Uterus (tissue), 4 donors: ENCODE measurements at places on chromosomes 11 and 22. TPM values are rescaled to one million over a fixed set of nuclear protein-coding genes. Genes with fewer than 3 reads are reported as not detected.

The SMC1B gene
- not detected for total RNA-seq

The UBQLNL gene
- total RNA-seq: 2.6 TPM

The ANO9 gene
- 0.59 TPM for total RNA-seq

The PATE2 gene
- not detected for total RNA-seq

The EIF3L gene
- 396 TPM for total RNA-seq

- peak overlapping the region; percentile 34 for H3K4me3 ChIP-seq
- DNase-seq: no peak
- H3K36me3 ChIP-seq: no peaks in the 10 kb centered on the region
- no peaks in the 10 kb centered on the region for H3K4me1 ChIP-seq
- H3K27ac ChIP-seq: no peak overlapping the region
Measured at GRCh38 chr11:63491636-63492372, 837 bp upstream of the PLAAT5 start.

DNA sequence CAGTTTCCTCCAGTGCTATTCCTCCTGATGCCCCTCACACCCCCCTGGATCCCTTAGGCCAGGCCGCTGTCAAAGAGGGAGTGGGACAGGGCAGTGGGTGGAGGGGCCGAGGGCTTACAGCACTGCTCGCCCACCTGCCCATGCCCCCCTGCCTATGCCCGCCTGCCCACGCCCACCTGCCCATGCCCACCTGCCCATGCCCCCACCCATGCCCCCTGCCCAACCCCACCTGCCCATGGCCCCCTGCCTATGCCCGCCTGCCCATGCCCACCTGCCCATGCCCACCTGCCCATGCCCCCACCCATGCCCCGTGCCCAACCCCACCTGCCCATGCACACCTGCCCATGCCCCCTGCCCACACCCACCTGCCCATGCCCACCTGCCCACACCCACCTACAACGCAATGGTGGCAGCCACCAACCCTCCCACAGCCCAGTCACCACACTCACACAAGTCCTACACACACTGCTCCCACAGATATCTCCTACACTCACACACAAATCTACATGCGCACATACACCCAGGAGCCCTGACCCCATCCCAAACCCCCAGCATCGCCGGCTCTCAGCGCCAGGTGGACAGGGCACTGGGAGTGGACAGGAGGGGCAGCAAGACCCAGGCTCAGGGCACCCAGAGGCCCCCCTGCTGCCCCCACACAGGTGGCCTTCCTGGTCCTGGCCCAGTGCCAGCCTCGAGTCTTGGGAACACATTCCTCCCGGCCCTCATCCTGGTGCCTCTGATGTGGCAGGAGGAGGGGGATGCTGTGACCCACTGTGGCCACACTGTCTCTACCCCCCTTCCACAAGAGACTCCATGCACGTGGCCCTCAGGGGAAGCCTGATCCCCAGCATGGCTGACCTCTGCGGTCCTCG, 61.8 kb downstream of the CYTH4 start:
- H3K4me3 ChIP-seq: no peak overlapping the region
- no peak overlapping the region for H3K27ac ChIP-seq
- H3K36me3 ChIP-seq: no peaks in the 10 kb centered on the region
- no peaks in the 10 kb centered on the region for H3K4me1 ChIP-seq
- H3K27me3 ChIP-seq: no peaks in the 10 kb centered on the region

DNA sequence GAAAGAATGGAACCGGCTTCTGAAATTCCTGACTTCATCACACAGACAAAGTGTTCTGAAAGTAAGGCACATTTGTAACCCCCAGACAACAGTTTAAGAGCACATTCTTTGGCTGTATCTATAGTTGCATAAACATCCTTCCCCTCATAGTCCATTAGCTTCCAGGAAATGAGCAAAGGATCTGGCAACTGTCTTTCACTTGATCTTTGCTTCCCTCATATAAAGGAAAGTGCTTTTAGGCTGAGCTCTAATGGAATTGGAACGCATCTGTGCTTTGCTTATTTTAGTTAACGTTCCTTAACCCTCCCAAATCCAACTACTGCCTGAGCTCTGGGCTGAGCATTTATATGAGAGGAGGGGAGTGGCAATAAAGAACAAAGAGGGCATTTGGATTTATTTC, 76.9 kb upstream of the API5 start:
- no peaks in the 10 kb centered on the region for H3K4me1 ChIP-seq
- H3K27me3 ChIP-seq: no peaks in the 10 kb centered on the region
- no peak overlapping the region for H3K4me3 ChIP-seq
- no peak for DNase-seq

- peak overlapping the region; percentile 94 for H3K27ac ChIP-seq
- H3K36me3 ChIP-seq: no peaks in the 10 kb centered on the region
- no peaks in the 10 kb centered on the region for H3K27me3 ChIP-seq
- H3K4me3 ChIP-seq: no peak overlapping the region
- H3K4me1 ChIP-seq: no peaks in the 10 kb centered on the region
Measured at GRCh38 chr11:65606876-65607613, 7.0 kb downstream of the MAP3K11 start.

DNA sequence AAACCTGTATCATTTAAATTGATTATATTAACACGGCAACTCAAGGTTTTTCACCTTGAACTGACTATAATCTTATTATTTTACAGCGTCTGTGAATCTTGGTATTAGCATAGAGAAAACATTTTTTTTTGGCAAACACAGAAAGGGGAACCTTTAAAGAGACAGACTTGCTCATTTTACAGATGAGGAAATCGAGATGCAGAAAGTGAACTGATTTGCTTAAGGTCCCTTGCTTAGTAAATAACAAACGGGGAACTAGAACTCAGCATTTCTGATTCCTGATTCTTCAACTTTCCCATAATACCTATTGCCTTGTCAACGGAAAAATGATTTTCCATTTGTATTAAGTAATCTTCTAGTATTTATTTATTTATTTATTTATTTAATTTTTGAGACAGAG, 33.2 kb upstream of the CECR2 start:
- DNase-seq: no peak
- no peaks in the 10 kb centered on the region for H3K27me3 ChIP-seq
- H3K4me3 ChIP-seq: no peak overlapping the region
- no peaks in the 10 kb centered on the region for H3K36me3 ChIP-seq
- H3K27ac ChIP-seq: no peak overlapping the region

DNA sequence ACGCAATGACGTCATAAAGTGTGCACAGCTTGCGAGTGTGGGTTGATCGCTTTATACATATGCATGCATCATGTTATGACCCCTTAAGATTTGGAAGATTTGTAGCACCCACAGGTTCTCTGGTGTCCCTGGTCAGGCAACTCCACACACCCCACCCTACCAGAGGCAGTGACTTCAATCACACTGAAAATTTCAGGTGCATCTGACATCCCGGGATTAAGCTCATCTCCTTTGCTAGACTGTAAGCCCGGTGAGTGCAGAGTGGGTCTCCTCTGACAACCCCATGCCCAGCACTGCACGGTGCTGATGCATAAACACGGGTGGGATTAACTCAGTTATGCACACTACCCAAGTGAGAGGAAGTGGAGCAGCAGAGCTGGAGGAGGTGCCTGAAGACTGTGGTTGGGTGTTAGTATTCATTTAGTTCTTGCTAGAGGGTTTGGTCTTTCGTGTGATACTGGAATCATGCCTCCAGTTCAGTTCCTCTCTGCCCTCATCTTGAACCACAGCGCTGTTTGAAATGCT, 6.5 kb downstream of the ARSA start:
- H3K27ac ChIP-seq: no peak overlapping the region
- no peak overlapping the region for H3K4me3 ChIP-seq
- H3K27me3 ChIP-seq: no peaks in the 10 kb centered on the region

DNA sequence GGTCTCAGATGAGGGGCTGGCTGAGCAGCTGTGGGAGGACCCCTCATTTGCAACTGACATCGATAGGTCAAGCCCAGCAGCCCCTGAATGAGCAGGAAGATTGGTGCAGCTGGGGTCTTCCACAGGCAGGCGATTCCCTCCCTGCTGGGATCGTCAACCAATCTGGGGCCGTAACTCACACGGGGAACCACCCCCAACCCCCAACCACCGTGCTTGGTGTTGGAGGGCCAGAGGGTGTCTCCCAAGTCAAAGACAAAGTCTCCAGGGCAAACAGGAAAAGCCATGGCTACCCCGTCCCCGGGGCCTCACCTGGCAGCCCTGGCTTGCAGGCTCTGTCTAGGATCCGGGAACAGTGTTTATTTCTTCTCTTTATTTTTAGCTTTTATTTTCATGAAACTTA, 26.9 kb upstream of the SCUBE1 start:
- no peaks in the 10 kb centered on the region for H3K27me3 ChIP-seq
- no peaks in the 10 kb centered on the region for H3K4me1 ChIP-seq
- DNase-seq: no peak
- H3K27ac ChIP-seq: no peak overlapping the region

DNA sequence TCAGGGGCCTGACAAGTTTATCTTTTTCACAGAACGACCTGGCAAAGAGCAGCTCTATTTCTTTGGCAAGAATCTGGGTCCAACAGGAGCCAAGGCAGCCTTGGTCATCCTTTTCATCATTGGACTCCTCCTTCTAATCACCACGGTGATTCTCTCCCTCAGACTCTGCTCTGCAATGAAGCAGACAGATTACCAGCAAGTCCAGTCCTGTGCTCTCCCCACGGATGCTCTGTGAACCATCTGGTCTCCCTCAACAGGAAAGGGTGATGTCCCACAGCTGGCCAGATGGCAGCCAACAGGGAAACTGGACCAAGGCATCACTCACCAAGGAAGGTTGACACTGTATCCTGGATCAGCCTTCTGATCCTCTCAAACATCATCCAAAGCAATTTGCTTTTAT, 17.0 kb upstream of the PANX1 start:
- H3K27me3 ChIP-seq: no peaks in the 10 kb centered on the region
- peaks cover 5% of the 10 kb centered on the region for H3K4me1 ChIP-seq
- peak overlapping the region; percentile 1 for H3K27ac ChIP-seq

DNA sequence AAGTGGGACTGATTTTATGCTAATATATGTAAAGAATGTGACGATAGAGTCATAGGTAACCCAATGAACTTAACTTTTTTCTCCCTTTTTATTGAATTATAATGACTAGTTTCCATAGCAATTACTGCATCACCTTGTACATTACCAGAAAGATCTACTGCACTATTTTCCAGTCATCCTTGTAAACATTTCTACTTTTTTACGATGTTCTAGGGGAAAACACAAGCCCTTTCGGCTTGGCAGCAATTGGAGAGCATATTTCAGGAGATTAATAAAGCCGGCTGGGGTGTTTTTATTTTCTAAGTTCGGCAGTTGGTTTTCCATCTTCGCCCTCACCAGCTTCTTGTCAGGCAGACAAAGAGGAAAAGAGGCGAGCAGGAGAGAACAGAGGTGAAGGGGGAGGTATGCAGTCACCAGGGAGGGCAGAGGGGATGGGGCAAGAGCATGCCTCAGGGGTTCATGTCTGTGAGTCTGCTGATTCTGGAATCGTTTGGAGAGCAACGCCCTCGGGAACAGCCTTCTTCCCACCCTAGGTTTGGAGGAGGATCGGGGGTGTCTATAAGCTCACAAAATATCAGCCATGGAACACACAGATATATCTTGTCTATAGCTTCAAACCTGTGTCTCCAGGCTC, 476.4 kb downstream of the MIAT start:
- H3K4me3 ChIP-seq: no peak overlapping the region
- H3K27ac ChIP-seq: no peak overlapping the region
- H3K27me3 ChIP-seq: no peaks in the 10 kb centered on the region
- no peak for DNase-seq
- peaks cover 12% of the 10 kb centered on the region for H3K4me1 ChIP-seq

DNA sequence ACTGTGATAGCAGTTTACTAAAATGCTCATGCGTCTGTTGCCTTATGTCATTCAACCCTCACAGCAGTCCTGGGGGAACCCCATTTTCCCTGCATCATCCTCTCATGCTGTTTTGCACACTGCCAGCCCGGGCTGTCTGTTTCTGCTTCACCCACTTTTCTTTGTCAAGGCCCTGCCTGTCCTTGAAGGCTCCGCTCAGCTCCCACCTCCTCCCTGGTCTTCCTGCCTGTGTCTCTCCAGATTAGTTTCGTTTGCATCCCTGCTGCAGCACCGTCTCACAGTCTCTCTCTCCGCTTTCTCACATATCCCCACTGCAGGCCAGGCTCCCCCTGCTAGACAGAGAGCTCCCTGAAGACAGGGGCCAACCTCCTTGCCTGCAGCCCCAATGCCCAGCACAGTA, 29.9 kb downstream of the SERPINH1 start:
- H3K4me1 ChIP-seq: no peaks in the 10 kb centered on the region
- H3K27me3 ChIP-seq: no peaks in the 10 kb centered on the region
- no peak for DNase-seq
- no peak overlapping the region for H3K27ac ChIP-seq

- H3K36me3 ChIP-seq: no peaks in the 10 kb centered on the region
- no peak for DNase-seq
- no peaks in the 10 kb centered on the region for H3K4me1 ChIP-seq
- H3K27ac ChIP-seq: no peak overlapping the region
Measured at GRCh38 chr11:119772641-119773415, 43.8 kb upstream of the NECTIN1 start.

GRCh38 chr11:11569936-11570491, 51.8 kb downstream of the GALNT18 start:
- peak overlapping the region; percentile 67 for H3K27ac ChIP-seq
- H3K4me1 ChIP-seq: no peaks in the 10 kb centered on the region
- peak; percentile 54 for DNase-seq
- H3K36me3 ChIP-seq: no peaks in the 10 kb centered on the region
- no peak overlapping the region for H3K4me3 ChIP-seq

- no peak overlapping the region for H3K4me3 ChIP-seq
- H3K4me1 ChIP-seq: no peaks in the 10 kb centered on the region
- H3K27me3 ChIP-seq: no peaks in the 10 kb centered on the region
- H3K36me3 ChIP-seq: no peaks in the 10 kb centered on the region
- peak overlapping the region; percentile 94 for H3K27ac ChIP-seq
Measured at GRCh38 chr11:95149651-95150364, 60.2 kb downstream of the ENDOD1 start.

- no peaks in the 10 kb centered on the region for H3K36me3 ChIP-seq
- H3K27ac ChIP-seq: no peak overlapping the region
- DNase-seq: no peak
- H3K4me1 ChIP-seq: no peaks in the 10 kb centered on the region
- no peak overlapping the region for H3K4me3 ChIP-seq
Measured at GRCh38 chr11:13216019-13216710, 61.4 kb upstream of the BMAL1 start.

- H3K27me3 ChIP-seq: no peaks in the 10 kb centered on the region
- no peak for DNase-seq
- H3K4me3 ChIP-seq: peak overlapping the region; percentile 61
- H3K36me3 ChIP-seq: no peaks in the 10 kb centered on the region
Measured at GRCh38 chr11:96342014-96342960, 708 bp downstream of the MAML2 start.

GRCh38 chr11:125594958-125595357, 2.3 kb downstream of the STT3A start:
- H3K36me3 ChIP-seq: no peaks in the 10 kb centered on the region
- no peak overlapping the region for H3K4me3 ChIP-seq
- H3K27me3 ChIP-seq: no peaks in the 10 kb centered on the region
- no peaks in the 10 kb centered on the region for H3K4me1 ChIP-seq
- H3K27ac ChIP-seq: no peak overlapping the region

- H3K27me3 ChIP-seq: no peaks in the 10 kb centered on the region
- no peaks in the 10 kb centered on the region for H3K4me1 ChIP-seq
- peak; percentile 57 for DNase-seq
- peak overlapping the region; percentile 99 for H3K27ac ChIP-seq
- no peaks in the 10 kb centered on the region for H3K36me3 ChIP-seq
- peak overlapping the region; percentile 72 for H3K4me3 ChIP-seq
Measured at GRCh38 chr11:32437495-32438345, 2.4 kb upstream of the WT1 start.

GRCh38 chr11:1992111-1992510, 5.5 kb downstream of the H19 start:
- no peak overlapping the region for H3K27ac ChIP-seq
- DNase-seq: peak; percentile 12
- no peaks in the 10 kb centered on the region for H3K36me3 ChIP-seq
- H3K27me3 ChIP-seq: no peaks in the 10 kb centered on the region
- H3K4me3 ChIP-seq: no peak overlapping the region

- H3K36me3 ChIP-seq: no peaks in the 10 kb centered on the region
- no peaks in the 10 kb centered on the region for H3K4me1 ChIP-seq
- H3K4me3 ChIP-seq: no peak overlapping the region
- H3K27me3 ChIP-seq: no peaks in the 10 kb centered on the region
- no peak for DNase-seq
- H3K27ac ChIP-seq: no peak overlapping the region
Measured at GRCh38 chr11:103812680-103813079, 223.8 kb upstream of the DDI1 start.
